ENCODE measurements at places on chromosomes 2 and 18.

DNA sequence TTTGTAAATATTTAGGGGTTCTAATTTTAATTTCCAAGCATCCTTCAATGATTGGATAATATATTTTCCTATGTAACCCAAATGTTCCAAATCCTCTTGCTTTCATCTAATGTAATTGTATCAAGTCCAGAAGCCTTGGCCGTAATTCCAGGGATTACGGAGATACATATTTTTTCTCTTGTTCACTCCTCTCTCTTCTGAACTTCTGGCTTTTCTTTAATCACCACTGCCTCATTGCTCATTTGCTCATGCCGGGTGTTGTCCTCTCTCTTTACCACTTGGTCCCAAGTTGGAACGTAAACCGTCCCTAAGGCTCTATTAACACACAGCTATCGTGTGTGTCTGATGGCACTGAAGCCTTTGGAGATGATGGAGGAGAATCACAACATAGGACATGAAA is 188.7 kb upstream of the COL3A1 start:
- DNase-seq: no peak

GRCh38 chr2:132953771-132954170 is 283.8 kb upstream of the LYPD1 start:
- no peak for DNase-seq

DNA sequence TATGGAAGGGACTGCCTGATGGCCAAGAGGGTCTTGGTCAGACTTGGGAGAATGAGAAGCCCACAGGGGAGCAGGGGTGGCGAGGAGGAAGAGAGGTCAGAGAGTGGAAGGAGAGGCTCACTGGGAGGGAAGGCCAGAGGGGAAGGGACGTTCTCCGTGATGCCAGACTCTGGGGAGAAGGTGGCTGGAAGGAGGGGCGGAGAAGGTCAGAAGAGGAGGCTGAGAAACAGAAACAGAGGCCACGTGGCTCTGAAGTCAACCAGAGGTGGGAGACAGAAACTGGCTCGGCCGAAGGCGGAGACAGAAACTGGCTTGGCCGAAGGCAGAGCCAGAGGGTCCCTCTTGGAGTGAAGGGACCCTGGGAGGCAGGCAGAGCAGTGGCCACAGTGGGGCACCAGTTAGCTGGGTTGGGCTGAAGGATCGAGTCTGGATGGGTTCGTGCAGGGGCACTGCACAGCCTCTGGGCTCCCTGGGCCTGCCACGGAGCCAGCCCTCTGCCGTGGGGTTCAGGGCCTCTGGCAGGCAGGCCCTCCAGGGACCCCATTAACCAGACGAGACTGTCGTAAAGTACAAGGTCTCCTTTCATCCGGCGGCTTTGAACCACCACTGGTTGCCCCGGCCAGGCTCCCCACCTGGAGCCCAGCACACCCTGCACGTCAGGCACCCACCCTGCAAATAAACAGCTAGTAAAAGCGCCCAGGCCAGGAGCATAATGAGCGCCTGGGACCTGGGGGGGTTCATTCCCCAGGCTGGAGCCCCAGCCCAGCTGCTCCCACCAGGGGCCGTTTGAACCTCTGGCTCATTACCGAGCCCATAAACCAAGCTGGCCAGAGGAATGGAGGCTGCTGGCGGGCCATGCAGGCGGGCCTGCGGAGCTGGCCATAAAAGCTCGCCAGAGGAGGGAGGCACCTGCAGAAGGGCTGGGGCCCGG is 218.8 kb downstream of the DYSF start:
- no peak for DNase-seq

DNA sequence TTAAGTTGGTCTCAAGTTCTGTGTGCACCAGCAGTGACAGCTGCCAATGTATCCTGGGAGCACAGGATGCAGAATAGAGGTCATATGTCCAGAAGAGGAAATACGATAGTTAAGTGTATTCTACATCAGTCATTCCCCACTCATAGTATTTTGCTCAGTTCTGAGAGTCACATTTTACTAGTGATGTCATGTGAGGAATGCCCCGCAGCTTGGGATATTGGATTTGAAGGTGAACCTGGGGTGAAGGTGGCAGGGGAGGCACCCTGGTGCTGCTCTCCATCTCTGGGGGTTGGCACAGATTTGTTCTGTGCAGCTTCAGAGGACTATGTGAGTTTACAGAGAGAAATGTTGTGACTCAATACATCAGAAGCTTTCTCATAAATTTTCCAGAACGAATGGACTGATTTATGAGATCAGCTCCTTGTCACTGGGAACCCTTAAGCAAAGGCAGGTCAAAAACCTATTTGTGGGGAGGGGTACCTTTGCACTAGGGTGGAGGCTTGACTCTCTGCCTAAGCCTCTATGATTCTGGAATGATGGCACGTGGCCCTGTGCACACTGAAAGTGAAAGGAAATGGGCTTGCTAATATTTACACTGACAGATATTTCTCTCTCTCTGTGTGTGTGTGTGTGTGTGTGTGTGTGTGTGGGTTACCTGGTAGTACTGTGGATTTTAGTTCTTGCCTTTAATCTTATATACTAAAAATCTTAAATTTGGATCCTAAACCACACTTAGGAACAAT is 95.9 kb downstream of the NEB start:
- DNase-seq: no peak

DNA sequence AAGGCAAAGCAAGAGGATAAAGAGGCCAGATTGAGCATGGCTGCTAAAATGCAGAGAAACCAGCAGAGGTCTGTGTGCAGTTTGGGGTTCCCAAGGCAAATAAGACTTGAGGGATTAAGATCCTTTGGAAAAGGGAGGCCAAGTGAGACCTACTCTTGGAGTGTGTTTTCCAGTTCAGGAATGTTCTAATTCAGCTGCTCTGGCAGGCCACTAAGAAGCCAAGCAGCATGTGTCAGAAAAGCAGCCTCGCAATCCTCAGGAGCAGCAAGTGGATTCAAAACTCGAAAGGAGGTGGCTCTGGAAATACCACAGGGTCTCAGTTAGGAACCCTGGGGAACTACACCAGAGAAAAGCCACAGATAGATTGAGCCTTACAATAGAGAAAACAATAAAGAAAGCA is 569.2 kb downstream of the METTL4 start:
- no peak for DNase-seq

DNA sequence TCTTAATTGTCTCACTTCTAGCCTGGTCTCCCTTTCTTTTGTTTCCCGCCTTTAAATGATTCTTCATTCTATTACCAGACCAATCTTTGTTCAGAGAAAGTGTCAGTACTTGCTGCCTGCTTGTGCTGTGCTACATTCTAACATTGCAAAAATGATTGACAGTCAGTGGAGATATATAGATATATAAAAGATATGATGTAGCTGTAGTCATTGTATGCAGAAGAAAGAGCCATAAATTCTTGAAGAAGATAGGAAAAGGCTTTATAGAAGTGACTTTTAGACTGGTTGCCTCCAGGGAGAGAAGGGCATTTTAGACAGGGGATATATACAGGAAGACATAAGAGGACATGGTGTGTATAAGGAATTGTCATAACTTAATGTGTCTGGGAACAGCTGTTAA is 13.6 kb downstream of the AGPS start:
- no peak for DNase-seq

- no peak for DNase-seq
These were observed 43.5 kb upstream of the KCNG2 start for GRCh38 chr18:79754022-79754761.

DNA sequence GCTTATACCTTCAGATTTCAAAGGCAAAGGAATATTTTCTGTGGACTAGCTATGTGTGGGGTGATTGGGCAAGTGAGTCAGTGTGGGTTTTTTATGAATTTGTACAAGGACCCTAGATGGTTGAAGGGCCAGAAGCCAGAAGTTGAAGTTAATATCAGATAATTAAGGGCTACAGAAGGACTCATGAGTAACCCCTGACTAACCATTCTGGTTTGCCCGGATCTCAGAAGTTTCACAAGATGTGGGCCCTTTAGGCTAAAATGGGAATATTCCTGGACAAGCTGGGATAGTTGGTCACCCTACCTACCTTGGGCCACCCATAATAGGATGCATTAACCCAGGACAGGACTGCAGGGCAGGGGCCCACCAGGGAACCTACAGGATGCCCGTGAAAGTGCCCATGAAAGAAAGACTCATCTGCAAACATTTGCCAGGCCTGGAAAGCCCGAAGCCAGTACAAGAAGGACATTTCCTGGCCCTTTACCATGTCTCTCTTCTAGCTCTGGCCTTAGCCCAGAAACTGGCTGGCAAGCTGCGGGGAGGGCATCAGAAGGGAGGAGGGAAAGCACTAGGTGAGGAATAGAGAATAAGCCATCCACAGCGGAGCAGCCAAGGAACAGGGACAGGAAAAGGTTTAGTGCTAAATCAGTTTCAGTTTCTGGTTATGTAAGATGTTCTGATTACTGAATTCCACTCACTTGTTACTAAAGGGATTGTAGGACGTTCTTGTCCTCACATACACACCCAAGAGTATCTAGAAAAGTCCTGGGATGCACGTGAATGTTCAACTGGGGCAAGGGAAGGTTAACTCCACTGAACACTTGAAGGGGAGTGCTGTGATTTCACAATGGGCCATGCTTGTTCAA is 33.6 kb downstream of the GCG start:
- no peak for DNase-seq

DNA sequence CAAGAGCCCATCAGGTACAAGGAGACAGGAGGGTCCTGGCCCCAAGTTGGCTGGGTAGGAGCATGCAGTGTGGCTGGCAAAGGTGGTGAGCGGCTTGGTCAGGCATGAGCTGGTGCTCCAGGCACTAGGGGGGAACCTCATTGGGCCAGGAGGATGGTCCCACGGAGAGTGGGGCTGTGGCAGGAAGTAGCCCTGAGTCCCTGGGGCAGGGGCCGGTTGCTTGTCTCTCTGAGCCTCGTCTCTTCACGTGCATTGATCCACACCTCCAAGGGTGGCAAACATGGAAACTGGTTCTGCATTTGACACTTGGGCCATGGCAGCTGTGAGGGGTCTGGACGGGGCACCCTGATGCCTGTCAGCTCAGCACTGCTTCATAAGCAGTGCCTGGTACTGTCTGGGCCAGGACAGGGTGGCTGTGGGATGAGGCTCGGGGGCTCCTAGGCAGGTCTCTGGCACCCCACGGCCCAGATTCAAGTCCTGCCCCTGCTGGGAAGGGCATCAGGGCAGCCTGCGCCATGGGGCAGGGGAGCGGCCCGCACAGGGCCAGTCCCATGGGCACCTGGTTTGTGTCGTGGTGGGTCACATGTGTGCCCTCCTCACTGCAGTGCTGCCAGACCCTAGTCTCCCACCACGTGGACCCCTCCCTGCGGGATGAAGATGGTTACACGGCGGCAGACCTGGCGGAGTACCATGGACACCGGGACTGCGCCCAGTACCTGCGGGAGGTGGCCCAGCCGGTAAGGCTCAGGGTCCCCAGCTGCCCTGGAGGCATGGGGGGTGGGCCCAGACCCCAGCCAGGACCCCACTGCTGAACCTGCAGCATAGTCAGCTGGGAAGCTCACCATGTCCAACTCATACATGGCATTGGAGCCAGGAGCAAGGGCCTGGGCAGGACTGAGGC is 16.4 kb downstream of the ESPNL start:
- no peak for DNase-seq

GRCh38 chr2:52844701-52845423 is 922.7 kb upstream of the CHAC2 start:
- no peak for DNase-seq

GRCh38 chr2:172997031-172997430 is 78.6 kb upstream of the MAP3K20 start:
- DNase-seq: no peak

DNA sequence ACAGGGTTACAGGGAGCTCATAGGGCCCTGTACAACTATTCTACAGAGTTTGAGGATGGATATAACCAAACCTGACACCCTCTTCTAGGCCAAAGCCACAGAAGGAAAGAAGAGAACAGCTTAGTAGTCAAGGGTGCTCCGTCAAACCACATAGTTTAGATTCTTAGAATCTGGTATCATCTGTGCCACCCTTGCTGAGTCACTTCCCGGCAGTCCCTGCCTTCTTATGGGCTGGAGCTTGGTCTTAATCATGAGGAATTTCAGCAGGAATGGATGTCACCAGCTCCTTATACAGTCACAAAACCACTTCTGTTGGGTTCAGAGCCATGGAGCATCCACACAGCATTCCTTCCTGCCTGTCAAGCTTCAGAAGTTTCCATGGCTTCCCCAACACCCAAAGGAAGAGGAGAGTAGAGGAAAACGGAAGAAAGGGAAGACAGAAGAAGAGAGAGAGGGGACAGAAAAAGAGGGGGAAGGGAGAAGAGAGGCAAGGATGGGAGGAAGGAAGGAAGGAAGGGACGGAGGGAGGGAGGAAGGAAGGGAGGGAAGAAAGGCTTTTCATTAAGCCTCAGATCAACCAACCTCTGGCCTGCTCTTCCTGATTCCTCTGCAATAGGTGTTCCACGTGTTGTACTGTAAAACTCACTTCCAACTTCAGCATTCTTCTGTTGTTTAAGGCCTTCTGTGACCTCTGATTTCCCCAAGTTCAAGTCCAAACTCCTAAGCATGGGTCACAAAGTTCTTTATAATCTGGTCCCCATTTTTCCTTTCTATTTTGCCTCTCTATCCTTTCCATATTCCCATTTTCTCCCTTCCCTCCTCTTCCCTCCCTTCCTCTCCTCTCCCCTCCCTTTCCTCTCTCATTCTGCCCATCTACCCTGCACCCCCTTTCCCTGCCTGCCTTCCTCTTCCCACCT is 246.1 kb upstream of the TNP1 start:
- DNase-seq: no peak

- DNase-seq: no peak
These were observed 26.7 kb upstream of the ASPRV1 start for GRCh38 chr2:69988086-69988635.

DNA sequence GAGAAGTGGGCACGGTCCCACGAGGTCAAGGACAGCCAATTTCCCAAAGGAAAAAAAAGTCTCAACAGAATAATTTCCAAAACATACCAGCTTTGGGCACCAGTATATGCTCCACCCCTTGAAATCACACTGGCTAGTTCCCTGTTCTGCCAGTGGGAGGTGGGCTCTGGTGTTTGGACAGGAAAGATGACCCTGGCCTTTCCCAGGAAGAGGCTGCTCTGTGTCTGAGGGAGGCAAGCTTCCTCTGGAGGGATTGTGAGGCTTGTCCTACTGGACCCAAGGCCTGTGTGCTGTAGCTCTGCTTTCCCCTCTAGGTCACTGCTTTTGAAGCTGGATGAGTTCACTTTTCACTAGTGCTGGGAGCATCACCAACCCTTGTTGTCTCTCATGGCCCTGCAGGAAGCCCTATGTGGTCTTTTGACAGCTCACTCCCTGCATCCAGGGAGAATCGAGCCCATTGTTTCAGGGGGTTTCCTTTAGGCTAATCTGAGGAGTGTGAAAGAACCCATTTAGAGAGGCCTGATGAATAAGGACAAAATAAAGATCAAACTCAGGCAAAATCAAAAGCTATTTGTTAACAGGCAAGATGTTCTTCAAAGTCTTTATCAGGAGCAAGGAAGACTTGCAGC is 36.3 kb downstream of the CXCR4 start:
- no peak for DNase-seq

DNA sequence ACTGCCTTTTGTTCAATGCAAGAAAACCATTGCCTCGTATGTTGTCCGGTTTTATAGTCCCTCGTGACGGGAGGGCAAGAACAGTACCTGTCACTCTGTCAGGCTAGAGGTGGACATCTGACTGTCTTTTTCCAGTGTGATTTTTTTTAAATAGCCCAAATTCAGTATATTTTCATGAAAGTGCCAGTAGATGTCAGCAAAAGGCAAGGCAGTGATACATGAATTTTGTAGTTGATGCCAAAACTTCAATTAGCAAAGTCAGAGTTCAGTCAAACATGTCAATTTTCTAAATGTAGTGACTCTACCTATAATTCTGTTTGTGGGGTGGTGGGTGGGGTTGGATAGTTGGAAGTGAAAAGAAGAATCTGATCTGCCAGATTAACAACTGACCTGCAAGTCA is 296.0 kb upstream of the MC4R start:
- no peak for DNase-seq

GRCh38 chr2:121810959-121811853 is 55.8 kb downstream of the TSN start:
- no peak for DNase-seq
